ENCODE measurements at places on chromosomes 6 and 20.

GRCh38 chr20:15772826-15773225, 800.4 kb downstream of the KIF16B start:
- DNase-seq: no peak

DNA sequence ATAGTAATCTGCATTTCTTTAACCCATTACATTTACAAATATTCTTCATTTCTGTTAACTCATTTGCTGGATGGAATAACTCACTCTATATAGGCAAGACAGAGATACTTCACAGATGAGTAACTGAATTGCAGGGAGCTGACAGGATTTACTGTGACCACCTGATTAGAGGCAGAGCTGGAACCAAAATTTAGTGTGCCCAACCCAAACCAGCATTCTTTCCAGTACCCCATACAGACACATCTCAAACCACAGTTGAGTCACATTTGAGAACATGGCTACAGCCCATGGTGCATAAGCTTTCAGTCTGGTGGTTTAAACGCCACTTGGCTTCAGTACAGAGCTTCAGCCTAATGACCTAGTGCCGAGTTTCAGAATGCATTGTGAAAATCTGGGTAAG, 138.4 kb upstream of the TENT5A start:
- DNase-seq: peak; percentile 23

DNA sequence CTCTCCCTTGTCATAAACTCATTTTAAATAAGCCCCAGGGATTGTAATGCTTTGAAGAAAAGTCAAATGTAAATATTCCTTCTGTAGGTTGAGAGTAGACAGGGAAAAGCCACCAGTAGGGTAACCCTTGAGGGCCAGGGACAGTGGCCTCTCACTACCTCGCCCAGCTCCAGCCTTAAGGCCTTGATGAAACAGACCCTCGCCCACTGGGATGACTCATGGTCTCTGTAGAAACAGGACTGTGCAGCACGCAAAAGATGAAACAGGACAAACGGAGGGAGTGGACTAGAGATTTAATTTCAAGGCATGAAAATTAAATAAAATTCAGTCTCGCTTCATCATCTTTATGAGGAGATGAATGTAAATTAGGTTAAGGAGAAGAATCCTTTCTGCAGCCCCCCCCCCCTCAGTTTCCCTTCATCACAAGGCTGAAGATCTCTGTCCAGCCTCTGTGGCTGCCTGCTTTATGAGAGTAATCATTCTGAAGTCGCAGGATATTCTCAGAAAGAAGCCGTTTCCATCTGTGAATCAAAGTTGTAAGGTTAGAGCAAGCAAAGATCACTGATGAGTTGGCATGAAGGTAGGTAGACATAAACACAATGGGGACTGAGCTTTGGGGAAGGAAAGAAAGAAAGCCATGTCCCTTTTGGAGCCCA, 60.4 kb downstream of the TMEM200A start:
- no peak for DNase-seq

DNA sequence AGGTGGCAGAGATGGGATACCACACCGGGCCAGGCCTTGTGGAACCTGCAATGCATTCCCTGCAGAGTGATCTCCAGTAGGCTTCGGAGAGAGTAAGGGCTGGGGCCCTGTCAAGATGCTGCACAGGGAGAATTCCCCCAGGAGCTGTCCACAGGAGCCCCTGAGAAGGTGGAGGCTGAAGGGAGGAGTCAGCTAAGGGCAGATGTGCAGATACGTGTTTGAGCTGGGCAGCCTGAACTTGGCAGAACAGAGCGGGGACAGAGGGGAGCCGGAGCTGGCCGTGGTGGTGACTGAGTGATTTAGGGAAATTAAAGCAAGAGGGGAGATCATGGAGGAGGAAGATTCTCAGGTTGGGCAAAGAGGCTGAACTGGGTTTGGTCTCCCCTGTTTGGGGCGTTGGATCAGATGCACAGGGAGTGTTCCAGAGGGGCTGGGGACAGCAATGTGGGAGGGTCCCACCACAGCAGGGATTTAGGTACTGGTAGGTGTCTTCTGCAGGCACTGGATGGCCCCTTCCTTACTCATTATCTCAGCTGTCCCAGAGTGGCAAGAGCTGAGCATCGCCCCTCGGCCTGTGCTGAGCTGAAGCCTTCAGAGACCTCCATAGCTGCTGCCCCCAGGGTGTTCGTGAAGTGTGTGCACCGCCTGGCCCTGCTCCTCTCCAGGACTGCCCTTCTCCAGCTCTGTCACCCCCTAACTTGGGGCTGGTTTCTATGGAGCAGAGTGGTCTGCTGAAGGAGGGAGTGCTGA, 3.8 kb upstream of the NCR2 start:
- DNase-seq: no peak

GRCh38 chr6:132227904-132228303, 173.4 kb downstream of the MOXD1 start:
- no peak for DNase-seq

GRCh38 chr6:165729307-165729936, 66.4 kb upstream of the PDE10A start:
- no peak for DNase-seq

DNA sequence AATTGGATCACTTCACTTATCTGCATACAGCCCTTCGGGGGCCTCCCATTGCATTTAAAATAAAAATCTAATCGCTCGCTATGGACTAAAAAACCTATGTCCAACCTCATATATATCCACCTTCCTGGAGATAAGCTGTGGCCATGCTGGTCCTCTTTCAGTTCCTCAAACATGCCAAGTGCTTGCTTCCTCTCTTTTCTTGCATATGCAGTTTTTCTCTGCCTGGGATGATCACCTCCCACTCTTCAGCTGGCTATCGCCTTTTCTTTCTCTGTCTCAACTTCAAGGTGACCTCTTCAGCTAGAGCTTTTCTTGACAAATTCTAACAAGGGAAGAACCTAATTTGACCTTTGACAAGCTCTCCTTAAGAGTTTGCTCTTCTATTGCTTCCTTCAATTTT, 5.6 kb upstream of the TFB1M start:
- no peak for DNase-seq
